ENCODE measurements at places on chromosomes 5 and 9.

DNA sequence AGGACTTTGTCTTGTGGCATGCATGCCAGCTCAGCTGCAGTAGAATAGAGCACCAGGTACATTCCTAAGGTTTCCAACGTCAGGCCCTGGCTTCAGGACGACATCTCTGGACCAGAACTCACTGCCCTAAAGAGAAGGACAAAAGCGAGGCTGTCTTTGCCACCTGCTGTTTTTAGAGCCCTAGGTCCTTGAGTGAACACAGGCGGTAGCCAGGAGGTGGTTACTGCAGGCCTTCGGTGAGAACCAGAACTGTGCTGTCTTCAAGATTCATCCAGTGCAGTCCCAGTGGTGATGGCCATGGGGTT, 288.9 kb upstream of the CDH18 start:
- DNase-seq = no peak

DNA sequence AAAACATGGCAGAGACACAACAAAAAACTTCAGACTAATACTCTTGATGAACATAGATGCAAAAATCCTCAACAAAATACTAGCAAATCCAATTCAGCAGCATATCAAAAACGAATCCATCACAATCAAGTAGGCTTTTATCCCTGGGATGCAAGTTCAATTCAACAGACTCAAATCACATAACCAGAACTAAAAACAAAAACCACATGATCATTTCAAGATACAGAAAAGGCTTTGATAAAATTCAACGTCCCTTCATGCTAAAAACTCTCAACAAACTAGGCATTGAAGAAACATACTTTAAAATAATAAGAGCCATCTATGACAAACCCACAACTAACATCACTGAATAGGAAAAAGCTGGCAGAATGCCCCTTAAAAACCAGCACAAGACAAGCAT, 93.6 kb downstream of the TUSC1 start:
- no peak for DNase-seq

- no peak for DNase-seq
These were observed 170.0 kb downstream of the NTRK2 start for GRCh38 chr9:84839541-84839940.

DNA sequence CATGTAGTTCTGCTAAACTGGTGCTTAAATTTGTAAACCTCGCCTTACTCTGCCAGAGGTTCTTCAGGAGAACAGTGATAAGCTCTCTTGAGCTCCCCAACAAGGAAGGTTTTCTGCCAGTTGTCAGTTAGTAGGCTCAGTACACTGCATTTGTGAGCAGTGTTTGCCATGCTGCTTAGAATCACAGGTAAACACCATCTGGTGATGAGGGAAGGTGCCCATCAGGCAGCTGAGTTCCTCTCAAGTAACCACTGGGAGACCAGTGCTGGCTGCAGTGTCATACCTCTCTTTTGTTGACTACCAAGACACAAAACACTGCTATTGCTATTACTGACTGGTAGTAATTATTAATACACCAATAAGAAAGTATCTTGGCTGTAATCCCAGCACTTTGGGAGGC, 186.2 kb upstream of the OTULINL start:
- no peak for DNase-seq

- DNase-seq = no peak
These were observed 11.5 kb upstream of the IRX4 start for GRCh38 chr5:1894243-1894642.

DNA sequence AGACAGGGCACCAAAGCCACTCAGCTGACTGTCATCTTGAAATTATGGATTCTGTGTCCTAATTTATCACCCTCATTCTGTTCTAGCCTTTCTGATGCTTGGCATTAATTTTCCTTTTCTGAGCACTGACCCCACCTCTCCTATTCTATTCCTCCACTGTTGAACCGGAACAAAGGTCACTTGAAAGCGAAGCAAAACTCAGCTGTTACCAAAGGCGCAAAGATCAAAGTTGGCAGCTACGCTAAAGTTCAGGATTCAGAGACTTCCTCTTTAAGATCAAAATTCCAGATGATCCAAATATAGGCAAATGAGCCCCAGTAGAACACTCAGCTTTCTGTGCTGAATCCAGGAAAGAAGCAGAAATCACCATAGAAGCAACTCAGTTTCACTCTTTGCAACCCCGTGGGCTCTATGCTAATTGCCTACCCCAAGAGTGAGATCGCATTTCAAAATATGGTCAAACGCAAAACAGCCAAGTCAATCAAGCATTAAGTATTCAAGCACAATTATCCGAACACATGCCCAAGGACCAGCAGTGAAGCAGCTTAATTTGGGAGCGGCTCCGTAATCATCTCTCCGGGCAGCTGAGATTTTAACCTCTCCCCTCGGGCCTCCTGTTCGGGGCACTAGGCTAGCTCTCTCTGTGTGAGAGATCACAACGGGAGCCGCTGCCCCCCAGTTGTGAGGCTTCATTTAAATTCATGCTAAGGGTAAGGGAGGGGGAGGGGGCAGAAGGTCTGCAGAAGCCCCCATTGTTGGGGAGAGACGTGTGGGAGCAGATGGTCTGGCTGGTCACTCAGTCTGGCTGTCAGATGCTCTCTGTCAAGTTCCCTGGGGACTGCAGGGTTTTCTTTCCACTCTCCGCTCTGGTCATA, 288.6 kb downstream of the ELAVL2 start:
- no peak for DNase-seq

DNA sequence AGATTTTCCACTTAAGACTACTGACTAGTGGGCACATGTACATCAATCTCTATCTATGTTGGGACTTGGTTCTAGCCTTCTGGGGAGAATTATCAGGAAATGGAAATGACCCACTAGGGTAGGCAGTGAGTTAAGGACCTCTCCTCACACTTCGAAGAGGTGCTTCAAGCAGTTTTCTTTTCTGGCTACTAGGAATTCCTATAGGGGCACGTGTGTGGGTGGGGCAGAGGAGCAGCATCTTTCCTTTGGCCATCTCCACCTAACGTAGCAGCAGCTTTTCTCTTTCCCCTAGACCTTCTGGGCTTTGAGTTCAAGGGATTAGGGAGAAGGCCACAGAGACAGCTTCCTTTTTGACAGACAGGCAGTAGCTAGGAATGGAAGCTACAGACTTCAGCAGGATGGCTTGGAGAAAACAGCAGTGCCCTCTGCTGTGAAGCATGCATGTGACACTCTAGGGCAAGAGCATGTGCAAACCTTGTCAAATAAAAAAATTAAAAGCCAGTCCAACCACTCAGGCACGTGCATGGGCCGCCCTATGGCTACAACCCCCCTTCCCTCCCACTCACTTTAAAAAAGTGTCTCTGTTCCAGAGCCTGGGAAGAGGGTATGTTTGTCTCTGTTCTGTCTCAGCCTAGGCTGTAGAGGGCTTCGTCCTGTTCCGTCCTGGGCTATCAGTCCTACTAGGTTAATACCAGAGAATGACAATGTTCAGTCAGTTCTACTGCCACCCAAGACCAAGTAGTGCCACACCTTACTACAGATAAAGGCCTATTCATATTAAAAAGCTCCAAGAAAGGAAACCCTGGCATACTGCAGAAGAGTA, 8.7 kb upstream of the GFRA3 start:
- DNase-seq = no peak

GRCh38 chr9:129776938-129777768, 24.3 kb upstream of the PTGES start:
- DNase-seq = no peak

GRCh38 chr9:13956107-13956506, 357.8 kb downstream of the NFIB start:
- no peak for DNase-seq

- DNase-seq = no peak
These were observed 63.3 kb downstream of the CWC27 start for GRCh38 chr5:64831996-64832395.

- DNase-seq = no peak
These were observed 45.5 kb upstream of the TNFSF15 start for GRCh38 chr9:114851306-114851705.

DNA sequence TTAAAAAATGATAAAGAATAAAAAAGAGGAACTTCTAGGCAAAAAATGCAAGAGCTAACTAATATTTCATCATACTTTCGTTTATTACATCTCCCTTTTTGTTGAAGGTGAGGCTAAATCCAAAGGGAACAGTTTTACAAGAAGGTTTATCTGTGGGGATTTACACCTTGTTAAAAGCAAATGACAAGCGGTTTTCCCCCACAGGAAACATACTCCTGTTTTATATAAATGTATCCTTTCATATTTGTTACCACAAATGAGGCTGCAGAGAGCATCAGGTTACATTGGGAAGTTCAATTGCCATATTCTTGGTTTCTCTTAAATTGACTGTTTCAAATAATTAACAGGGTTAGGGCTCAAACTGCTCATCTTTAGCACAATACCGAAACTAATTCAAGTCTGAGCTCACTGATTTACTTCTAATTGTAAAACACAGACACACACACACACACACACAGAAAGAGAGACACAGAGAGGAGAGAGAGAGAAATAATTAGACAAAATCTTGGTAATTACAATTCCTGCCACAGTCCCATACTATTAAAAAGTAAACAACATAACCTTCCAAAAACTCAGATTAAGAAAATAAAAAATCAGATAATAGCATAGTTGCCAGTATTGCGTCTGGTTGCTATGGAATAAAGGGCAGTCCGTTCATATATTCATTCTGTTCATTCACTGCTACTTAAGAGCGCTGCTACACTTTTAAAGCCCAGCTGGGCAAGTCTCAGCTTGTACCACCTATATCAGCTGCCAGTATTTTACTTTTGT, 17.1 kb downstream of the RFX3 start:
- peak; percentile 29 for DNase-seq

DNA sequence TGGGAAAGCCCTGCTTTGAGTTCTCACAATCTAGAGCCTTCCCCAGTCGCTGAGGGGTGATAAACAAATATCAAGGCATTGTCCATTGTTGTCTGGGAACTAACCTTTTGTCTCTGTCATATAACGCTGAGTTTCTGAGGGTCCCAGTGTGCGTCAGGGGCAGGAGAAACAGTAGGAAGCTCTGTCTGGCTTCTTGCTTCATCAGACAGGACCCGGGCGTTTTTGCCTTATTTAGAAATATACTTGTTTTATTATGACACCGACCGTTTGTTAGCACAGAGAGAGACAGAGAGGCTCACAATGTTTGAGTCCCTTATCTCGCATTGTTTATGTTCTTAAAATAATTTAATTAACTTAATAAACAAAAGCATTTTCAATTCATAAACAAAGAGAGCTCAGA, 204.9 kb upstream of the GAS1 start:
- DNase-seq = no peak

DNA sequence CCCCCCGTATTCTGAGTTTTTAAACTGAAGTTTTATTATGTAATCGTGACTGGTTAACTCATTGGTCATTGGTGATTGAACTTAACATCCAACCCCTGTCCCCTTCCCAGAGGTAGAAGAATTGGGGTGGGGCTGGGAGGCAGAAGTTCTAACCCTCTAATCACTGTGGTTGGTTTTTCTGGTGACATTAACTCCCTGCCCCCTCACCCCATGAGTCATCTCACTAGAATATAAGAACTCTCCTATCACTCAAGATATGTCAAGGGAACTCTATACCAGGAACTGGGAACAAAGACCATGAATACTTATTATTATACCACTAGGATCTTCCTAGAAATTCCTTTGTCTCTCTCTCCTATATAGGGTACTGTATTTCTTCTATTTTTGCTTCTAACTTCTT, 52.3 kb upstream of the CAVIN4 start:
- no peak for DNase-seq

DNA sequence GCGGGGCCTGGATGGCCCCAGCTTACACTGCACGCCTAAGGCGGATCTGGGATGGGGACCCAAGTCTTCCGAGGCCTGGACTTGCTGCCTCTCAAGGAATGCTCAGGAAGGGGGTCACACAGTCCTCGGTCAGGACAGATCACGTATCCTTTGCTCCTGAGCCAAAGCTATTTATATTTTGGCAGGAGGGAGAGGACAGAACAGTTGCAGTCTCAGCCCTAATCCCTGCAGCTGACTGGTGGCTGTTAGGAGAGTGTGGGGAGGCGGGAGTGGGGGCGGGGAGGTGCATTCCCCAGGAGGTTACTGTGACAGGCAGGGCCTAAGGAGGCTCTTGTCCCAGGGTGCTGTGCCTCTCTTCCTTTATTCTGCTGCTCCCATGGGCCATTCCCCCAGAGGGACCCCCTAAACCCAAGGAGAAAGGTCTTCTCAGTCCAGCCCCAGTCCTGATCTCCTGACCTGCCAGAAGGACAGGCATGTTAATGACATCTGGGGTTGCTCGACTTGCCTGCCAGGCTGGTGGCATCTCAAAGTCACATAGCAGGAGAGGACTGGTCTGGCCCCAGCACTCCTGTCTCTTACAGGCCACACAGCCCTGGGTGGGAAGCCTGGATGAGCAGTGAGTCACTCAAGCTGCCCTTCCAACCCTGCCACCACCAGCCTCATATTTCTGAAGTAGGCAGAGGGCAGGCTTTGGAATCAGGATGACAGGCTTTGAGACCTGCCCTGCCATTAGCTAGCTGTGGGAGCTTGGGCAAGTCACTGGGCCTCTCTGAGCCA, 51.9 kb downstream of the COL27A1 start:
- DNase-seq = no peak

GRCh38 chr9:137218754-137219271, 3.2 kb downstream of the RNF208 start:
- DNase-seq = peak; percentile 75

DNA sequence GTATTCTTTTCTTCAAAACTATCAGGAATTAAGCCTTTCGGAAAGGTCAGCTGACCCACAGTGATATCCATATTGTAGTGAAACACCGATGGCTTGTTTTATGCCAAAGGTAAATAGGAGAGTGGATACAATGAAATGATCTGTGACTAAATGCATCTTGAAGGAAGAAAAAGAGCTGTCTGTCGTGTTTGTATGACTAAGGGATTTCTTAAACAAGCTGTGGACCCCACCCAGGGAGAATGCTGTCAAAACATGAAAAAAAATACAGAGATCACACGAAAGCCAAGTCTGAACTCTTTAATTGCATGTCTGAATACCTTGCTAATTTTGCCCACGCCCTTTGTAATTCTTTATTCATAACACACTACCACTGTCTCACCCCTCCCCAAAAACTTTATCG, 286.4 kb upstream of the WWC1 start:
- DNase-seq = no peak

GRCh38 chr5:147782110-147783028, at the start of gene JAKMIP2:
TSS of gene JAKMIP2 (minus strand) at chr5:147782728. CDS start at chr5:147671806, 110,922 bp downstream.
- DNase-seq = no peak

DNA sequence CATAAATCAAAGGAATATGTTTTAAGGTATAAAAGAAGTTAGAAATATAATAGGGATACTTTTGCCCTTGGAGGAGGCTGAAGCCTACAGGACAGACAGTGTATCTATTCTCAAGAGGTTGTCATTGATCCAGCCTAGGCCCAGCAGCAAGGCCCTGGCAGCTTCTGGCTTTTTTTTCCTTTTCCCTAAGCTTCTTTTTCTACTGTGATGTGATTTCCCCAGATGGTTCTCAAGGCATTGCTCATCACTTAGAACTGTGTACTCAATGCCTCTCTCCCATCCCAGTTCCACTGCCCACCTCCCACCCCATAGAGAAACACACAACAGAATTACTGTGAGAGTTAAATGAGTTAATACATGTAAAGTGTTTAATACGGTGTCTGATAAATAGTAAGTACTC, 88.6 kb downstream of the SLC44A1 start:
- no peak for DNase-seq

DNA sequence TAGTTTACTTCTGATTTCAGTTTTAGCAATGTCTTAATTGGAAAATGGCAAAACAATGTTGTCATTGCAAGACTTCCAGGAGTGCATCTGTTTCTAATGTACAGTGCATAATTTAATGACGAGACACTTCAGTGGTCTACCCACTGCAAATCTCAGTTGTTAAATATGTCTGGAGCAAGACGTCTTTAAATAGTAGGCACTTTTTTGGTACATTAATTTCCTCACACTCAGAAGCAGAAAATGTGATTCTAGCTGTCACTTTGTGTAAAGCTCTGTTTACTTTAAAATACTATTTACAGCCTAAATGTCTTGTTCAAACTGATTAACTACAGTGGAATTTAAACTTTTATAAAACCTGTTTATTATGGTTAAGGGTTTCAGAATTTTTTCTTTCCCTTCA, 815.5 kb downstream of the TLE1 start:
- DNase-seq = no peak

Measured in hematopoietic multipotent progenitor cell treated with erythropoietin and hydrocortisone succinate and interleukin-3 and kit ligand, for 15 days (in vitro differentiated cells).